ENCODE measurements at places on chromosomes 2 and 18.

DNA sequence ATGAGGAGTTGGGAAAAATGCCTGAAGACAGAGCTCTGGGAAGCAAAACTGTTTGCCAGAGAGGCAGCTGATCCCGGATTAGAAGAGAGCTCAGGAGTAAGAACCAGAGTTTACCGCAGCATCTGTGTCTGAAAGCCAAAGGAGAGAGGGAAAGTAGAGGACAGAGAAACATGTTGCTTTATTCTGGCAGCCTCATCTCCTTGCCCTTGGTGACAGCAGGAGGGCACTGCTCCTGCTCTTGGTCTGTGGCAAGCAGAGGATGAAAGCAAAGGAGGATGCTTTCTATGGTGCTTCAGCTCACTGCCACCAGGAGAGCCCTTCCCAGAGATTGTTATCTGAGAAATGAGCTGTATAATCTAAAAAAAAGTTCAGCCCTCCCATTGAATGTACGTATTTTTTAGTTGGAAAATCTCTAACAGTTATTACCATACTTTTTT is 7.7 kb downstream of the SLC1A4 start:
- DNase-seq: no peak
- no peak overlapping the region for H3K4me3 ChIP-seq

- DNase-seq: no peak
- H3K4me1 ChIP-seq: no peaks in the 10 kb centered on the region
- no peaks in the 10 kb centered on the region for H3K27me3 ChIP-seq
- no peak overlapping the region for H3K27ac ChIP-seq
- no peaks in the 10 kb centered on the region for H3K36me3 ChIP-seq
These were observed 46.2 kb downstream of the GREB1 start for GRCh38 chr2:11579867-11580659.

GRCh38 chr2:240509667-240510512 is 47.9 kb downstream of the ANKMY1 start:
- peak; percentile 7 for DNase-seq
- no peaks in the 10 kb centered on the region for H3K4me1 ChIP-seq
- H3K4me3 ChIP-seq: no peak overlapping the region
- H3K36me3 ChIP-seq: no peaks in the 10 kb centered on the region

DNA sequence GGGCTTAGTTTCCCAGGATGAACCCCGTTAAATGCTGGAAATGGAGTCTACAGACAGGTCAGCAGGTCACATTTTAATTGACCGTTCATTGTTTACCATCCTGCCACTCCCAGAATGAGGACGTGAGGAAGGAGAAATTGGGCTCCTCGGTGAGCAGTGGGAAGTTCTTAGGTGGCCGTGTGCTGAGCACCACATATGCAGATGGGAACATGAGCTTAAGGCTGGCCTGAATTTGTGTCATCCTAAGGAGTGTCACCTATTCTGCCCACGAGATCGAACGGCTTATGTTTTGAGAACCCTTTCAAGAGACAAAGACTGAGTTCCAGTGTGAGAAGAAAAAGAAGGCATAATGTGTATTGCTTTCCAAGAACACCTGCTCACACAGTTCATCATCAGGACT is 234.4 kb upstream of the PXDN start:
- H3K27ac ChIP-seq: no peak overlapping the region
- no peaks in the 10 kb centered on the region for H3K36me3 ChIP-seq
- H3K4me3 ChIP-seq: no peak overlapping the region
- no peaks in the 10 kb centered on the region for H3K4me1 ChIP-seq

GRCh38 chr18:59861963-59862819 is 37.6 kb upstream of the PMAIP1 start:
- no peaks in the 10 kb centered on the region for H3K36me3 ChIP-seq
- no peak for DNase-seq
- no peaks in the 10 kb centered on the region for H3K4me1 ChIP-seq
- H3K4me3 ChIP-seq: no peak overlapping the region
- no peak overlapping the region for H3K27ac ChIP-seq

DNA sequence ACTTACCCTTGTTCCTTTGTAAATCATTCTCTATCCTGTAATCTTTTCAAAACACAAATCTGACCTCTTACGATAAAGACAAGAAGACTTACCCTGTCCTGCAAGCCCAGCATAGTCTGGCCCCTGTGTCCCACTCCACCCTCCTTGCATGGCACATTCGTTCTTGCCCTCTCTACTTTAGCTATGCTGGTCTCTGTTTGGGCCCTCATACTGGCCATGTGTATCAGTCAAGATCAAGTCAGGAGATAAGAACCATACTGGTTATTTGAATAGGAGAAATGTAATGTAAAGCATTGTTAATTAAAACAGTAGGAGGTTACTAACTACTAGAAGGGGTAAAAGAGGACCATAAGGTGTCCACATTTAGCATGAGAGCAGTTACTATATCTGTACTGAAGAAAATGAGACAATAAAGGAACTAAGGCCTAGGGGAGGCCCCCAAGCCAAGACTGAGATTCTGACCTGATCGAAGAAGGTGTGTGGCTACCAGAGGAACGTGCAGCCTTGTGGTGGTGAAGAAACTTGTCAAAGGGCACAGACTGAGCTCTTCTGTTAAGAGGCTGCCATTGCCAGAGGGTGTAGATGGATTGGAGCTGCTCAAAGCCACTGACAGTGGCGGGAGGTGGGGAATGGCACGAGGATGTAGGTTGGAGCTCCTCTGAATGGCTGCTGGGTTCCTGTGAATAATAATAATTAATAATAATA is 80.8 kb downstream of the KCTD18 start:
- peaks cover 5% of the 10 kb centered on the region for H3K4me1 ChIP-seq
- no peak overlapping the region for H3K4me3 ChIP-seq
- H3K27ac ChIP-seq: no peak overlapping the region
- no peaks in the 10 kb centered on the region for H3K36me3 ChIP-seq
- DNase-seq: no peak
- H3K27me3 ChIP-seq: no peaks in the 10 kb centered on the region

- H3K4me1 ChIP-seq: no peaks in the 10 kb centered on the region
- DNase-seq: peak; percentile 34
- no peak overlapping the region for H3K27ac ChIP-seq
- H3K27me3 ChIP-seq: no peaks in the 10 kb centered on the region
- no peak overlapping the region for H3K4me3 ChIP-seq
These were observed 39.3 kb upstream of the EPB41L3 start for GRCh38 chr18:5582849-5583681.

GRCh38 chr2:120683701-120684100 is 52.0 kb upstream of the GLI2 start:
- no peaks in the 10 kb centered on the region for H3K4me1 ChIP-seq
- H3K27me3 ChIP-seq: no peaks in the 10 kb centered on the region
- H3K36me3 ChIP-seq: no peaks in the 10 kb centered on the region
- H3K27ac ChIP-seq: no peak overlapping the region
- no peak overlapping the region for H3K4me3 ChIP-seq

DNA sequence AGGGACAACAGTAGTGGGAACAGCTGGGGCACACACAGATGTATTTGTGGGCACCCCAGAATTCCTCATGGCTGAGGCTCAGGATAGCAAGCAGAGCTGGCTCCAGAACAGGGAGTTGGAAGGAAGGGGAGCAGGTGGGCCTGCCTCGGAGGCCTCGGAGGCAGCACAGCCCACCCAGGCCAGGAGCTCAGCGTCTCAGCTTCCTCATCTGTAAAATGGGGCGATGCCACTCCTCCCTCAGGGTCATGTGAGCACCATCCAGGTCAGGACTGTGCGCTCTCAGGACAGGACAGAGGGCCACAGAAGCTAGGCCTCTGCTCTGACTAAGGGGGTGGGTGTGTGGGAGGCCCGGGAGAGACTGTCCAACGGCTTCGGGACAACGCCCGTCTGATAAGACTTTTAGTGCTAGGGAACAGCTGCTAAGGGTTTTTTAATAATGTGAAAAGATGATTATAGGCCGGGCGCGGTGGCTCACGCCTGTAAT is 106.2 kb downstream of the HDAC4 start:
- H3K27me3 ChIP-seq: no peaks in the 10 kb centered on the region
- DNase-seq: no peak
- H3K4me1 ChIP-seq: peaks cover 19% of the 10 kb centered on the region
- no peak overlapping the region for H3K27ac ChIP-seq
- no peak overlapping the region for H3K4me3 ChIP-seq

- H3K36me3 ChIP-seq: no peaks in the 10 kb centered on the region
- H3K4me1 ChIP-seq: no peaks in the 10 kb centered on the region
- no peak overlapping the region for H3K27ac ChIP-seq
- no peak for DNase-seq
- H3K27me3 ChIP-seq: no peaks in the 10 kb centered on the region
These were observed 11.9 kb upstream of the OXER1 start for GRCh38 chr2:42775810-42776209.

DNA sequence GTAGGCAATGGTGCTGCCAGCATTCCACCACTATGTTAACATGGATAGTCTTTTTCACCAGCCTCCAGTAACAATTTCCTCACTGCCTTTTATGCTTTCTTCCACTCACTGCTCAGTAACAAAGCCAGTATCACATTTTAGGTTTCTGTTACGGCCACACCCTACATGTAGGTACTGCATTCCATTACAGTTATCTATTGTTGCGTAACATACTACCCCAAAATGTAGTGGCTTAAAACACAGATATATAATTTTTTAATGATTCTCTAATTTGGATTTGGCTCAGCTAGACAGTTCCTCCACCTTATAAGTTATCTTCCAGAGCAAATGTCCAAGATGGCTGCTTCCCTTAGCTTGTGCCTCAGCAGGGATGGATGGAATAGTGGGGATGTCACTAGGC is 498.7 kb upstream of the ACVR2A start:
- H3K4me1 ChIP-seq: no peaks in the 10 kb centered on the region
- H3K36me3 ChIP-seq: no peaks in the 10 kb centered on the region
- H3K4me3 ChIP-seq: no peak overlapping the region
- no peak for DNase-seq

DNA sequence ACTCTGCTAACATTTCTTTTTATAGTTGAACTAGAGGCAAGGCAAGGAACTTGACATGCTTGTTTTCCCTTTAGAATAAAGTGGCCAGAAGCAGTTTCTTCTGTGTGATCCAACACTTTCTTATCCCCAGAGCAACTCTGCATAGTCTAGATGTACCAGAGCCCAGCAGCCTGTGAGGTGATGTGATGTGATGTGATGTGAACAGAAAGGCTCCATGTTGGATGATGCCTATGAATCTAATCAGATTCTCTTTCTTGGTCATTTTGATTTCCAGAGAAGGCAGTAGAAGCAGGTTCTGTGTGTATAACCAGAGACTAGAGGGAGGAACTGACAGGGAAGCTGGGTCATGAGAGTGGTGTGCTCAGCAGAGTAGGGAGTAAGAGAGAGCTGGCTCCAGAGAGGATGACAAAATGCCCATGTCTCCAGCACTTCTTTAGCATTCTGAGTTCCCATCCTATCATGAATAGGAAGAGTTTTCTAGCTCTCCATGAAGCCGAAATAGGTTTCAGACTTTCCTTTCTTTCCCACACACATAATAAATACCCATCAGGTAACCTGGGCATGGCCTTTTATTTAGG is 31.0 kb upstream of the PTH2R start:
- no peak overlapping the region for H3K4me3 ChIP-seq
- H3K27ac ChIP-seq: no peak overlapping the region
- H3K27me3 ChIP-seq: no peaks in the 10 kb centered on the region
- H3K4me1 ChIP-seq: no peaks in the 10 kb centered on the region

DNA sequence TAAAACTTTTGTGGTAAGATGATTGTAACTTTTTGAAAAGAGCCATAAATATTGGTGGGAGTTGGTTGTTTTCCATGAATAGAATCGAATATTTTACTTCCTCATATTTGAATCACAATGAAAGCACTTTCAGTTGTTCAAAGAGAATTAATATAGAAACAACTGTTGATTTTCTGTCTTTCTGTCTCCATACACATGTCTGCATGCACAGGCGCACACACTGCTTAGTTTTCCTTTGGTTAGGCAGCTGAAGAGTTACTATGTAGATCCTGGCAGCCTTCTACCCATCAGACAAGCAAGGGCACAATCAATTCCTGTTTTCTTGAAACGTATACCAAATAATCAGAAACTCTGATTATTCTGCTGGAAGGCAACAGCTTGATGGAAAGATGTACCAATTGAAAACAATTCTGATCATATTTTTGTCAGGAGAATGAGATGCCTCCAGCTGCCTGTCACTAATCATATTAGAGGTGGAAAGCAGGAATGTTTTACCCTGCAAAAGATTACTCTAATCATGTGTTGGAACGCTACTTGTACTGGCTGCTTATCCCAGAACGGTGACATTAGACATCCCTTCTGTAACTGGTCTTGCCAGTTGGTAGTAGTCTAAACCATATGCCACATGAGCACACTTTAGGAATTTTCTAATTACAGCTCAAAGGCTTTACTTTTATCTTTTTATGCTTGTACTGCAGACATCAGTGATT is 24.0 kb downstream of the SPATS2L start:
- peaks cover 4% of the 10 kb centered on the region for H3K4me1 ChIP-seq
- H3K27me3 ChIP-seq: no peaks in the 10 kb centered on the region
- no peak overlapping the region for H3K27ac ChIP-seq
- H3K4me3 ChIP-seq: no peak overlapping the region

DNA sequence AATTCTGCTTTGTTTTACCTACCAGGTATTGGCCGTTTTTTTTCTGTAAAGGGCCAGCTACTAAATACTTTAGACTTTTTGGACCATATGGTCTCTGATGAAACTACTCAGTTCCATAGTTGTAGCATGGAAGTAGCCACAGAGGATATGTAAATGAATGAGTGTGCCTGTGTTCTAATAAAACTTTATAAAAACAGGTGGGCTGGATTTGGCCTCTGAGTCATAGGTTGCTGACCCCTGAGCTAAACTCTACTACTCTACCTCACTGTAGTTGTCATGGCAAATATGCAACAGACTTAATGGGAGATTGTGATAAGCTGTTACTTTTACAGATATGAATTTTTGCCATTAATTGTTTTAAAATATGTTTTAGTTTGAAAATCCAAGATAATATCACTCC is 19.7 kb downstream of the CLIP4 start:
- no peaks in the 10 kb centered on the region for H3K4me1 ChIP-seq
- no peaks in the 10 kb centered on the region for H3K27me3 ChIP-seq
- peaks cover 4% of the 10 kb centered on the region for H3K36me3 ChIP-seq
- DNase-seq: no peak
- H3K4me3 ChIP-seq: no peak overlapping the region
- no peak overlapping the region for H3K27ac ChIP-seq

DNA sequence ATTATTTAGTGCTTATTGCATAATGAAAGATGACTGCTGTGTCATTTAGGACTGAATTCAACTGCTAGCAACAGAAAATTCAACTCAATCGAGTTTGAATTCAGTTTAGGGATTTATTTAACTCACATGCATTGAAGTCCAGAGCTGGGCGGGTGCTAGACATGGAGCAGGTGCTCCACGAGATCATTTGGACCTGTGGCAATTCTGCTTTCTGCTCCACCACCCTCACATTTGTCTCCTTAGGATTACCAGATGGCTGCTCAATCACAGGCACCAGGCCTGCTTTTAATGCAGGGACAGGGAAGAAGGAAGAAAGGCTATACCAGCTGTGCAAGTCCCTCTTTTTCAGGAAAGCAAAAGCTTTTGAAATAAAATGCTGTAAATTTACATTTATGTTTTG is 572.9 kb upstream of the SLC8A1 start:
- DNase-seq: no peak
- H3K4me3 ChIP-seq: no peak overlapping the region
- H3K36me3 ChIP-seq: no peaks in the 10 kb centered on the region
- H3K27ac ChIP-seq: no peak overlapping the region
- H3K4me1 ChIP-seq: no peaks in the 10 kb centered on the region
- no peaks in the 10 kb centered on the region for H3K27me3 ChIP-seq

GRCh38 chr2:109409321-109410038 is 204.3 kb downstream of the SEPTIN10 start:
- no peaks in the 10 kb centered on the region for H3K27me3 ChIP-seq
- DNase-seq: no peak
- H3K4me1 ChIP-seq: no peaks in the 10 kb centered on the region
